Sciatic nerve (tissue), 2 donors: ENCODE measurements at places on chromosomes 2 and 18.

GRCh38 chr2:175737722-175738361 lies 264.2 kb downstream of the LNPK start:
- DNase-seq, result no peak

- DNase-seq, result no peak
These were observed 109.8 kb downstream of the AOX1 start for GRCh38 chr2:200695601-200696000.

GRCh38 chr2:207710814-207711740 lies at the start of gene CCNYL1:
CCNYL1 (plus strand) TSS chr2:207711640; CDS start chr2:207711897, 257 bp downstream.
- peak; percentile 99 for DNase-seq

GRCh38 chr2:240819126-240819857 lies 727 bp downstream of the KIF1A start:
- DNase-seq, result peak; percentile 60

DNA sequence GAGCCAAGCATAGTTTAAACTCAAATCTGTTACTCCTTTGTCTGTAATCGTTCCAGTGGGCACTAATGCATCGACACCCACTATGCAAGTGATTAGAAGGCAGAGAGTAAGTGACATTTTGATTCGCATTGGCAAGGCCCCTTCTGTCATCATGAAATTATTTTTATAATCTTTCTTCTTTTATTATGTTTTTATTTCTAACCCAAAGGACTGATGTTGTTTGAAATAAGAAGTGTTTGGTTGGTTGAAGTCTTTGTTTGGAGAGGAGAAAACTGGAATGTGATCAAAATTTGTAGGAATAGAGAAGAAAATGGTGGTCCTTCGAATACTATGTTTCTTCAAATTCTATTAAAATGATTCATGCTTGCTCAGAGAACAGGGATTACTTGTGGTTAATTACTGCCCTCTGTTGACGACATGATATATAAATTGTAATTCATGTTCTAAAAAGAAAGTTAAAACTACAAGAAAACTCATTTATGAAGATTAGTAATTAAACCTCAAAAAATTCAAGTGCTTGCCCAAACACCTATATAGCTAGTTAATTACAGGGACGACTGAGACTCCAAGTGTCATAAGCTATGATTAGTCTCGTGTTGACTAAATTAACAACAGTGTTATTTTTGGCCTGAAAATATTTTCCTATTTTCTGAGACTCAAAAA lies 26.4 kb upstream of the TFPI start:
- DNase-seq, result no peak

DNA sequence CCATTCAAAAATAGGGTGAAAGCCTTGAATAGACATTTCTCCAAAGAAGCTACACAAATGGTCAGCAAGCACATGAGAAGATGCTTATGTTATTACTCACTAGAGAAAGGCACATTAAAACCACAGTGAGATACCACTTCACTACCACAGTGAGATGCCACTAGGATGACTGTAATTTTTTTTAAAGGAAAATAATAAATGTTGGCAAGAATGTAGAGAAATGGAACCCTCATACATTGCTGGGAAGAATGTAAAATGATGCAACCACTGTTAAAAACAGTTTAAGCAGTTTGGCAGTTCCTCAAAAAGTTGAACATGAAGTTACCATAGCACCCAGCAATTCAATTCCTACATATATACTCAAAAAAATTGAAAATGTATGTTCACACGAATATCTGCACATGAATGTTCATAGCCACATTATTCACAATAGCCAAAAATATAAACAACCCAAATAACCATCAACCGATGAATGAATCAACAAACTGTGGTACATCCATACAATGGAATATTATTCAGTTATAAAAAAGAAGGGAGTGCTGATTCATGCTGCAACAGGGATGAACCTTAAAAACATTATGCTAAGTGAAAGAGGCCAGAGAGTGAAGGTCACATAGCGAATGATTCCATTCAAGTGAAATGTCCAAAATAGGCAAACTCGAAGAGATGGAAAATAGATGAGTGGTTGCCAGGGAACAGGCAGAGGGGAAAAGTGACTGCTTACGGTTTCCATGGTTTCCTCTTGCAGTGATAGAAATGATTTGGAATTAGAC lies 156.2 kb upstream of the NDUFV2 start:
- no peak for DNase-seq

- no peak for DNase-seq
These were observed 52.2 kb upstream of the PROKR1 start for GRCh38 chr2:68591225-68591624.

- no peak for DNase-seq
These were observed 36.7 kb downstream of the HDAC4 start for GRCh38 chr2:239363946-239364637.

GRCh38 chr2:174785481-174785880 lies 21.2 kb upstream of the CHRNA1 start:
- DNase-seq, result no peak

GRCh38 chr2:166117491-166117890 lies 10.3 kb downstream of the SCN1A start:
- DNase-seq, result no peak

DNA sequence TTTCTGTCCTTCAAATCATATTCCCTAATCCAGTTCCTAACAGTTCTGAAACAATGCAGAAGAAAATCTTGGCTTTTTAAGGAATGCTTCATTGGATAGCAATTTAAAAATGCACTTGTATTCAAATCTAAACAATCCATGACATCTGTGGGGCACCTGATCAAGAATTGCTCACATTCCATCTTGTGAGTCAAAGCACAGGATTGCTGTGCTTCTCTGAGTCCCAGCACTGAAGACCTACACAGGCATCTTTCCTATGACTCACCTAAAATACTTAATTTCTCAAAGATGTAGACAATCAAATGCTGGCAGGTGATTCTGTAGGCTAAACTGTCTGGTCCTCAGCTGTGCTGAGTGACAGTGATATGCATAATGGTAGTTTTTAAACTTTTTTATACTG lies 10.1 kb upstream of the ATP8B1 start:
- no peak for DNase-seq

DNA sequence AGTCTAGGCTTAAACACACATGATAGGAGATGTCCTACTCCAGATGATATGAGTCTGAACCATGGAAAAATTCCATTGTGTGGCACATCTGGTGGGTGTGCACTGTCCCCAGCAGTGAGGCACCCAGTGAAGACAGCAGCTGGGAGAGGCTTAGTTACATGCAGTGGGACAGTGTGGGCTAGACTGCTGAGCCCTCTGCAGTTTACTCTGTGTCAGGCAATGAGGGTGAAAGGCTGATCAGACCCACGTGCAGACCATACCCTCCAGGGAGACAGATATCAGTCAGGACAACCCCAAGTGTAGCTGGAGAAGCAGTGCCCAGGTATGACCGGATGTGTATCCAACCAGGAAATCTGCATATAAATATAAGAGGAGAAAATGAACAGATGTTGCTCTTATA lies 13.4 kb downstream of the IL37 start:
- DNase-seq, result no peak

- no peak for DNase-seq
These were observed 7.4 kb upstream of the RHOB start for GRCh38 chr2:20439503-20439902.

GRCh38 chr18:55795101-55795669 lies 207.2 kb upstream of the TCF4 start:
- no peak for DNase-seq

- no peak for DNase-seq
These were observed 149.7 kb downstream of the MREG start for GRCh38 chr2:215863687-215864086.

DNA sequence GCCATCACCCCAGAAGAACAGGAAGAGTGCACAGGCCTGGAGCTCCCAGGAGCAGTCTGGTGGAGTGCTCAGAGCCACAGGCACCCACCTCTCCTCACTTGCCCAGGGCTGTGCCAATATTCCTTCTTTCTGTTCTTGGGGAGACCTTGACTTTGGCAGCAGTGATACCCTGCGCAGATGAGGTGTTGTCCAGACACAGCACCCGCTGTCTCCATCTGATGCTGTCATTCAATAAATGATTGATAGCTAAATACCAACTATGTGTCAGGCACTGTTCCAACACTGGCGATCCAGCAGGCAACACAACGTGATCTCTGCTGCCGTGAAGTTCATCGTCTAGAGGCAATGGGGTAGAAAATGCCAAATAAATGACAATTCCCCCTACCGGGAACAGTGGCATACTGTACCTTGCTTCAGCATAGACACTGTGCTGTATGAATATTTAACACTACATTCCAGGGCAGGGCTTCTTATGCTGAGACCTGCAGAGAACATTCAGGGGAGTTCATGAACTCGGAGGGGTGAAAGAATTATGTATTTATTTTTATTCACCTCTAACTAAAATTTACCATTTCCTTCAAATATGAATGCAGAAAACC lies 320.5 kb upstream of the NCKAP5 start:
- DNase-seq, result no peak

- no peak for DNase-seq
These were observed 60.6 kb downstream of the CYB5A start for GRCh38 chr18:74230922-74231714.

DNA sequence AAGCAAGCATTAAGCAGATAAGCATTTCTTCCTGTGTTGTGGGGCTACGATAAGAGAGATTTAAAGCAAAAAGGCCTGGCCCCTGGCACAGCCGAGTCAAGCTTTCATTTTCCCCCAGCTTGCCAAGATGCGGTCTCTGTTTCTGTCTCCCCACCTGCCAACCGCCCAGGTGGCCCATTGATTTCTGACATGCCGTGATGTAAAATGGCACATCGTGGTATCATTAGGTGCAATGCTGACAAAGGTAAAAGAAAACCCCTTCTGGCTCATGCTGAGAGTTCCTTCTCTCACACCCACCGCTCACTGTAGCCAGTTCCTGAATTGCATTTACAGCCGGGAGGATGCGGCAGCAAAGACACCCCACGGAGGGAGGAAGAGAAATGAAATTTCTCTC lies 62.8 kb downstream of the BOD1L2 start:
- DNase-seq, result no peak

DNA sequence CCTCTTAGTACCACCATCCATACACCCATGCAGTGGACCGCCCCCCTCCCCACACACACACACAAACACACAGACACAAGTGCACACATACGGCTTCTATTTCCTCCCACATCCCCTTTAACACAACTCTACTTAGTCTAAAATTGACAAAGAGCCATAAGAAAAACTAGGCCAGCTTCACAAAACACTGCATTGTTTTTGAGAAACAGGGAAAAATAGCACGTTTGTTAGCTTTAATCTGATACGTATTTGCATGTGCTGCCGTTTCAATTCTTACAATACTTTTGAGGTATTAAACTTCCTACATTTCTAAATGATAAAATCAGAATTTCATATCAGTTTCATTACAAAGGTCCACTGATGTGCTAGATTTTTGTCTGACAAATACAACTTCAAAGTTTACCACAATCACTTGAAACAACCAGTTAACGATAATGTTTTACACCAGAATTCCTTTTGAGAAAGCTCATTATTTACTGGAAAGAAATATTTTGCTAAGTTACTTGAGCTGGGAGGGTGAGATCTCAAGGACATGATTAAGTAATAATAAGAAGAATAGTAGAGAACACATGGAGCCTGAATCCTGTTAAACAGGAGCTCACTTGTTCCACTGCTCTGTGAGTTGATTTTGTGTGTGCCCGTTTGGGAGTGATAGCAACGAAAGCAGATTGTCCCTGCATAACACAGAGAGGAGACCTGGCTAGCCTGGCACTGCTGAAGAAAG lies 74.5 kb downstream of the MOGAT1 start:
- no peak for DNase-seq

DNA sequence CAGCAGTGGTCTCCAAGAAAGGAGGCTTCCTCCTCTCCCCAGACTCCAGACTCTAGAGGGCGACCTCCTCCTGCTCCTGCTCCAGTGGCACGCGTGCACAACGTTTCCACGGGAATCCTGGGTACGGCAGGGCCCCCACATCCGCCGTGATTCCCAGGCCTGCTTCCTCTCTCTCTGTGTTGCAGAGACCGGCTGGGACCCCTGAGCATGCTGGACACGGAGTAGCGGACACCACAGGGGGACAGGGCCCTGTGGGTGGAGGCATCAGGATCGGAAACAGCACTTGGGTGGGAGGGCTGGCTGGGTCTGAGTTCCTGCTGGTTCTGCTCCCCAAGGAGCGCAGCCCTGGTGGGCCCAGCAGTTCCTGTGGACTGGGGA lies 75.9 kb upstream of the SLC35G4 start:
- DNase-seq, result no peak

DNA sequence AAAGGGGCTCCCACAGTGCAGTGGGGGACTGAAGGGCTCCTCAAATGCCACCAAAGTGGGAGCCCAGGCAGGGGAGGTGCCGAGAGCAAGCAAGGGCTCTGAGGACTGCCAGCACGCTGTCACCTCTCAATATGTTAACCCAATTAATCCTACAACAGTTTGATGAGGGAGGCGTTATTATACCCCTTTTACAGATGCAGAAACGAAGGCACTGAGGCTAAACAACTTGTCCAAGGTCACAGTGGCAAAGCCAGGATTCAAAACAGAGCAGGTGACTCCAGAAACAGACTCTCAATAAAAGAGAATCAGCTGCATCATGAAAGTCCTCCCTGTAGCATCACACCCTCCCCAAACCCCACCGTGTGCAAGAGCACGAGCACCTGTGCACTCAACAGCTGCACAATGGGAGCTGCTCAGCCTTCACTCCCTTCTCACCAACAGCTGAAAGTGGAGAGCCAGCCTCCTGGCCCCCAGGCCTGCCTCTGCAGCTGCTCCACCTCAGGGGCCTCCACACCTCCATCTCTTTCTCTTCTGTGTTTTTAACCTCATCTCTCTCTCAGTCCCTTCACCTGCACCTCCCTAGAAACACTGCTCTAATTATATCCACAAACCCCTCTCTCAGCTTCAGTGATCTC lies 8.1 kb downstream of the NPC1 start:
- DNase-seq, result no peak

DNA sequence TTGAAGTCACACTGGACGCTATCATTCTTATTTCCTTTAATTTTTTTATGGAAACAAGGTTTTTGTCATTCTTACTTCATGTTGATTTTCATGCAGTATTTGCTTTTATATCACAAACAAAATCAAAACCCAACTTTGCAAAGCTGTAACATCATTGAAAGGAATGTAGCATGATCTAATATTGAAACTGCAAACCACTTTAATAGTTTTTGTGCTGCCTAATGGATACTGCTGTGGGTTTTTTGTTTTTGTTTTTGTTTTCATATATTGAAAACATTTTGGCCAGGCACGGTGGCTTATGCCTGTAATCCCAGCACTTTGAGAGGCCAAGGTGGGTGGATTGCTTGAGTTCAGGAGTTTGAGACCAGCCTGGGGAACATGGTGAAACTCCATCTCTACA lies 81.6 kb downstream of the MAP2 start:
- DNase-seq, result no peak

GRCh38 chr2:112476434-112476833 lies 5.5 kb upstream of the TTL start:
- no peak for DNase-seq

GRCh38 chr2:46079985-46080560 lies 217.1 kb upstream of the EPAS1 start:
- DNase-seq, result no peak

- DNase-seq, result no peak
These were observed 72.0 kb upstream of the MRPS9 start for GRCh38 chr2:104965900-104966299.

GRCh38 chr2:148936857-148937450 lies 61.9 kb downstream of the KIF5C start:
- DNase-seq, result no peak
